Coronary artery (tissue), 2 donors: ENCODE measurements at places on chromosomes 1 and 21.

- DNase-seq = peak; percentile 87
Measured at GRCh38 chr1:25616095-25616986, at the start of gene MAN1C1. Gene MAN1C1, plus strand, starts transcription at chr1:25616791. Its CDS starts 1,007 bp downstream, at chr1:25617798.

DNA sequence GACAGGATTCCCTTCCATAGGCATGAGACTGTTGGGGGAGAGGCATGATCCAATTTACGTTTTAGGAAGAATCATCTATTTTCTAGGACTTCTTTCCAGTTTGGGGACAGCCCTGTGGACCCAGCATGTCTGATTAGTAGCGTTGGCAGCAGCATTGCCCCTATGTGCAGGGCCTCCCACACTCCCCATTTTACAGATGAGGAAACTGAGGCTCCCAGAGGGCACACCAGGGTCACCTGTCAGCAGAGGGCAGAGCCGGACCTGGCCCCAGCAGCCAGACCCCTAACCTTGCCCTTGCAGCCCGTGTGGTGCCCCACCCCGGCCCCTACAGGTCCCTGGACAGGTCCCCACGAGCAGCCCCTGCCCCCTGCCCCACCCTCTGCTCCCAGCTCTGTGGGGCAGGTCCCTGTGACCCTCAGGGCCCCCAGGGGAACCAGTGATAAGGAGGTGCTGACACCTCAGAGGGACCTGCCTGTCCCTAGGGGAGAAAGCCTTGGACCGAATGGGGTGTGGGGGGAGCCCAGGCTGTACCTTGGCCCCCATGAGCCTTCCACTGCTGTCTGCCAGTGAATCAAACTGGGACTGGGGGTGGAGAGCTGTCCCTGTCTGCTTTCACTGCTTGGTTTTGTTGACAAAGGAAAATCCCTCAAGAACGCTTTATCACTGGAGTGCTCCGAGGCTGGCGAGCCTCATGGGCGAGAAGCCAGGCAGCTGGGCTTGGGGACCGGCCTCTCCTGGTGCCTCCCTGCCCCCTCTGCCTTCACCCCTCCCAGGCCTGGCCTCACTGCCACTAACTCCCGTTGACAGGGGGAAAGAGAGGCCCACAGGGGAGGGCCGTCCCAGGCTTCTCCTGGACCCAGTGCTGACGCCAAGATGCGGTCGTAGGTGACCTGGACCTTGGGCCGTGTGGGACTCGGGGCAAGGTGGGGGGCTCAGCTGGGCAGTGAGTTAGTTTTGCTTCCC, 39.4 kb upstream of the CCDC27 start:
- no peak for DNase-seq

- DNase-seq = no peak
Measured at GRCh38 chr1:181545395-181545794, 62.1 kb downstream of the CACNA1E start.

GRCh38 chr1:89767618-89768017, 53.2 kb upstream of the LRRC8D start:
- DNase-seq = no peak

GRCh38 chr1:91619881-91620280, 119.2 kb downstream of the CDC7 start:
- no peak for DNase-seq

- DNase-seq = no peak
Measured at GRCh38 chr1:231099996-231100767, 60.1 kb upstream of the FAM89A start.

- no peak for DNase-seq
Measured at GRCh38 chr1:206557636-206558473, 50.5 kb downstream of the RASSF5 start.

DNA sequence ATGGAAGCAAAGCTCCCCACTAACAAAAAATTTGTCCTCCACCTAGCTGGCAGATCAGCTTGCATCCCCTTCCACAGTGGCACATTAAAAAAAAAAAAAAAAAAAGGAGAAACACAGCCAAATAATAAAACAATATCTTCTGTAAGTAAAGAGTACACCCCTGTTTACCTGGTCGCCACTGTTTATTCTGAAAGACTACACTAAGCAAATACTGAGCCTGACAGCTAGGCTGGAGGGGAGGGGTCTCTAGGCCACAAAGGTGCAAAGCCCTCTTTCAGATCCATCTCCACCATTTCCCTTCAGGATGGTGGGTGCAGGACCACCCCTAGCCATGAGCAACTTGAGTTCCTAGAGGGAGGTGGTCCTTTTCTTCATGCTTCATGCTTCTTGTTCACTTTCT, 22.8 kb upstream of the SLC45A3 start:
- no peak for DNase-seq

GRCh38 chr1:25673962-25674806, 57.6 kb downstream of the MAN1C1 start:
- no peak for DNase-seq
